Stimulated activated CD8-positive, alpha-beta memory T cell treated with anti-CD3 and anti-CD28 coated beads, Interleukin-7, amount 100 ng/mL, for 1 hour (primary cell): ENCODE measurements at places on chromosomes 16 and 17.

GRCh38 chr17:52106072-52106471 is 52.4 kb downstream of the CA10 start:
- DNase-seq, result no peak

DNA sequence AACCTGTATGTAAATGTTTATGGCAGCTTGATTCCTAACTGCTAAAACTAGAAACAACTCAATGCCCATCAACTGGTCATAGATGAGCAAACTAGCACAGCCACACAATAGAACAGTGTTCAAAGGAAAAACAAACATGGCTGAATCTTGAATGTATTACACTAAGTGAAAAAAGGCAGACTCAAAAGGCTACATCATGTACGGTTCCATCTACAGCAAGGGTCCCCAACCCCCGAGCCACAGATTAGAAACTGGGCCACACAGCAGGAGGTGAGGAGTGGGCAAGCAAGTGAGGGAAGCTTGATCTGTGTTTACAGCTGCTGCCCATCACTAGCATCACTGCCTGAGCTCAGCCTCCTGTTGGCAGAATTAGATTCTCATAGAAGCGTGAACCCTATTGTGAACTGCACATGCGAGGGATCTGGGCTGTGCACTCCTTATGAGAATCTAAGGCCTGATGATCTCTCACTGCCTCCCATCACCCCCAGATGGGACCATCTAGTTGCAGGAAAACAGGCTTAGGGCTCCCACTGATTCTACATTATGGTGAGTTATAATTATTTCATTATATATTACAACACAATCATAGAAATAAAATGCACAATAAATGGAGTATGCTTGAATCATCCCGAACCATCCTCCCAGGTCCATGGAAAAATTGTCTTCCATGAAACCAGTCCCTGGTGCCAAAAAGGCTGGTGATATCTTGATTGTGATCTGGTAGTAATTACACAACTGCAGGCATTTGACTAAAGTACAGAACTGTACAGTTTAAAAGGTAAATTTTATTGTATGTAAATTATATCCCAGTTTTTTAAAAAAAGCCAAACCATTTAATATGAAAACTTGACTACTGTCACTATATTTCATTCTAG is 7.7 kb downstream of the CEP20 start:
- no peak for DNase-seq

- no peak for DNase-seq
Observed at GRCh38 chr17:5715478-5715877, 131.2 kb upstream of the NLRP1 start.

- DNase-seq, result no peak
Observed at GRCh38 chr17:17264430-17264829, 16.6 kb downstream of the COPS3 start.

- no peak for DNase-seq
Observed at GRCh38 chr17:40499551-40500189, 1.8 kb downstream of the TNS4 start.
